Stimulated activated CD8-positive, alpha-beta memory T cell treated with anti-CD3 and anti-CD28 coated beads, Interleukin-15, amount 100 ng/mL, for 48 hours (primary cell): ENCODE measurements at places on chromosomes 4 and X.

DNA sequence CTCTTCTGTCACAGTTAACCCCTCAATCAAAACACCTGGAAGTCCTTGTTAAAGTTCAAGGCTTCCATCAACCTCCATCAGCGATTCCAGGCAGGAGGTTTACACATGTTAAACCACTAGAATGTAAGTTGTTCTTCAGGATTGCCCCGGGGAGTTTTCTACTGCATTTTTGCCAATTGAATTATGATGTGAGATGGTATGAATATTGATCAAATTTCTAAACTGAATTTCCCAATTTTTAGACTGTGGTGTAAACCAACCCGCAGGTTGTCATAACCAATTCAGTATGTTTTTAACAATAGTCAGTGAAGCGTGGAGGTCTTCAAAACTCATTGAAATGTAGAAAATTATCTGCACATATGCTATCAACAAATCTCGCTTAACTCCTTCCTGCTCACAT, 21.2 kb upstream of the TENM3 start:
- no peak for DNase-seq

DNA sequence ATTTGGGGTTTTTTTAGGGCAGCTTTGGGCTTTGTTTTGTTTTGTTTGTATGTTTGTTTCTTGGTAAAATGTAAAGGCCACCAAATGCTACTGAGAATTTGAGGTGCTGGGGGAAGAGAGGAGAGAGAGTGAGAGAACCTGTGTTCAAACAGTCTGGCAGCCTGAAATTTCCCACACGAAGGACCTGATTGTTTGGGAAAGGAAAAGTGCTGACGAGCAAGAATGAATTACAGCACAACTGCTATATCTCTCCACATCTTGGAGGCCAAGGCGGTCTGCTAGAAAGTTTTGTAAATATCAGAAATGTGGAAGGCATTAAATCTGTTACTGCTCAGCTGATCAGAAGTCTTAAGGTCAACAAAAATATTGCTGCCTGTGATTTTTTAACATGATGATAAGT, 170.5 kb downstream of the PALLD start:
- no peak for DNase-seq

DNA sequence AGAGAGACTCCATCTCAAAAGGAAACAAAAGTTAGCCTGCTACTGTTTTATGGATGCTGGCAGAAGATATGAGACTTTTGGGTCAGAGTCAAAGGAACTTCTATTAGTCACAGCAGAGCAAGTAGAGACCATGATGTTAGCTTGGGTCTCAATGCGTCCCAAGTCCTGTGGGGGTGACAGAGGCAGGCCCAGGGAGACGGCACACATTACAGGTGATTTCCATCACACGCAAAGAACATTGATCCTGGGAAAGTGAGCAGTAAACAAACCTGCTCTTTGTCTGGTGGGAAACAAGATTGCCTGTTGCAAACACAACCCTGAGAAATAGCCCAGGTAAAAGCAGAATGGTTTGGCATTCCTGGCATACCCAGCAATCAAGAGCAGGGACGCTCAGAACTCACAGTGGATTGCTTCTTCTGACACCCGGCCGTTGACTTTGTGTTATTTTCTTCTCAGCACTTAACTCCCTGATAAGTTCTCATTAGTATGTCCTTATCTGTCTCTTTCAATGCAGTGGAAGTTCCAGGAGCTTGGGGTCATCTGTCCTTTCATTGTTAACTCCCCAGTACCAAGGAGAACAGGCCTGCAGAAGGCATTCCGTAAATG, 51.2 kb upstream of the LGI2 start:
- no peak for DNase-seq

DNA sequence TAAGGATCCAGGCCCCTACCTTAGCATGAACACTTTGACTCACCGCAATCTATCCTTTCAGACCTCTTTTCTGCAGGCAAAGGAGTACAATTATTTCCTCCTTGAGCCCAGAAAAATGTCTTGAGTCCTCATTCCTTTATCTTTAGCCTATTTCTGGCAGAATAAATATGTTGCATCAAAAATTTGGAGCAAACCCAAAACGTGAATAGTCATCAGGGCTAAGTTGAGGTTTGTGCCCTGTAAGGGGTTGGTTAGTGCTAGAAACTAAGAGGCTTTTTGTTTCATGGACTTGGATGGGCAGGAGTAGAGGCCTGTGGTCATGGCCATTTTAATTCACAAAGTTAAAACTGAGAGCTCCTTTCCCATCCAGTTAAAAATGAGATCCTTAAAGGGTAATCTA, 460.3 kb downstream of the GBA3 start:
- no peak for DNase-seq

DNA sequence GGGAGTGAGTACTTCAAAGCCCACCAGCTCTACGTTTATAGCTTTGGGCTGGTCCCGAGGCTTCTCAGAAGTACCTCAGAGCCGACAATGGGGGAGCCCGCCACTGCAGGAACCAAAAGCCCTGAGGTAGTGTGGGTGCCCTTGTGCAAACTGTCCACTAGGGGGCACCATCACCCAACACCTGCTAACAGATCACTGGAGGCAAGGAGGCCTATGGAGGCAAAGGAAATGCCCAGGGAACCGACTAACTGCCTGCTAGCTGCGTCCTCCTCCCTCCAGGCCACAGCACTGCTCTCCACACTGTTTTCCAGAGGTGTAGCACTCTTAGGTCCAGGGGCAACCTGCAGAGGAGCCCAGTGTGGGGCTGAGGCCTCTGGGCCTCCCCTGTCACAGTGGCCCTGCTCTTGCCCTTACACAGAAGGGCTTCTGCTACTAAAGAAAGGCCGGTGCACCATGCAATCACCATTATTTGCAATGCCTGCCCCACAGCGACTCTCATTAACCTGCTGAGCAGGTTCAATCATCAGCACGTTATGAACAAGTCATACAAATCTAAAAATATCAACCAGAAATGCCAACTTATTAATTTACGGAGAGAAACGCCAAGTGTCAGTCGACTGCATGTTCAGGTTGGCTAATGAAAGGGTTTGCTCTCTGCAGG, 159.1 kb downstream of the NSUN7 start:
- peak; percentile 61 for DNase-seq

DNA sequence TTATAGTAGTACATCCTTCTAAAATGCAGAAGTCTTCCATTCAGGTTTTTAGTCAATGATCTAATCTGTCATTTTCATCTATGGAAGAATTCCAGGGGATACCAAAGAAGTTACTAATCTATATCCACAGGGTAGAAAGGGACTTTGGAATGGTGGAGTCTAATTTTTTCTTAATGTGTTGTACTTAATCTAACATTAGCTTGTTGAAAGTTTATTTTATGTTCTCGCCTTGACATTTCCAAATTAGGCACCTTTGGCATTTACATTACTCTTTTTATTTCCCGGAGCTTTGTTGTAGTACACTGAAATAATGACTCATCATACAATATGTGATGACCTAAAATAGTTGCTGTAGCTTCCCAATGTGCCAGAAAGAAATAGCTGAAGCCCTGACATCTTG, 91.5 kb downstream of the HTR2C start:
- DNase-seq = no peak

DNA sequence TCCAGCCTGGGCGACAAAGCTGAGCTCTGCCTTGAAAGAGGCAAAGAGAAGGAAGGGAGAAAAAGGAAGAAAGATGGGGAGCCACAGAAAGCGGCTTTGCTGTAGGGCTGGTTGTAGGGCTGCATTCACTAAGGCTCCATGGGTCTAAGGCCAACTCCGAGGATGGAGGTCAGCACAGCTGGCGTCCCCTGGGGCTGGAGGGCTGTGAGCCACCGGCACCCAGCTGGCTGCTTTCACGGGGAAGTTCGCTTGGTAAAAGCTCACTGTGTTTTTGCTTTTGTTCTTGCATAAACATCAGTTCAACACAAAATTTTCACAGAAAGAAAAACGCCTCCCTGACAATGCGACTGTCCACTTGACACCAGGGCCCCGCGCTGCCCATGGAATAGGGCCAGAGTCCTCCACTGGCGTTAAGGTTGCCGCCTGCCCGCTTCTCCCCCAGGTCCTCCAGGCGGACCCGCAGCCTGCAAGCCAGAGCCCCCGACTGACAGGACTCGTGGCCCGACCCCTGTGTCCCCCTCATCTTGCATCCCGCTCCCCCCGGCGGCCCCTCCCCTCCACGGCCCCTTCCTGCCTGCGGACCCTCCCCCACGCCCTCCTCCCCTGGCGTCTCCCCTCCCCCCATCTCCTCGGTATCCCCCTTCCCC, 1.1 kb downstream of the RNF212 start:
- DNase-seq = no peak

GRCh38 chr4:125357675-125358074, 42.9 kb downstream of the FAT4 start:
- DNase-seq = no peak

- DNase-seq = no peak
Measured at GRCh38 chr4:186832906-186833305, 109.2 kb upstream of the FAT1 start.

DNA sequence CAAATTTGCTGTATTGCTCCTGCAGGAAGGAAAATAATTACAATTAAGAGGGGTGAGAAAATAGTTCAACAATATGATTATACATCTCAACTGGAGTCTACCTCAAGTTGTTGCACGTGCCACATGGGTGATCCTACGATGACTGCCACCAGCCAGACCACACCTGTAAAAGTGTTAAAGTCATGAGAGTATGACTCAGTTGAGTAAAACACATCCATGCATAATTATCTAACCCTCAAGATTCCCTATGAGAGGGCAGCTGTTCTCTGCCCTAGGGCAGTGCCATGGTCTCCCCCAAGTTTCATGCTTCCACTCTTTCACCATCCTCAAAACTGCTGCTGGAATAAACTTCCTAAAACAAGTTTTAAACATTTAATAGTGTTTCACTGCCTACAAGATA, 44.1 kb downstream of the QRFPR start:
- no peak for DNase-seq

DNA sequence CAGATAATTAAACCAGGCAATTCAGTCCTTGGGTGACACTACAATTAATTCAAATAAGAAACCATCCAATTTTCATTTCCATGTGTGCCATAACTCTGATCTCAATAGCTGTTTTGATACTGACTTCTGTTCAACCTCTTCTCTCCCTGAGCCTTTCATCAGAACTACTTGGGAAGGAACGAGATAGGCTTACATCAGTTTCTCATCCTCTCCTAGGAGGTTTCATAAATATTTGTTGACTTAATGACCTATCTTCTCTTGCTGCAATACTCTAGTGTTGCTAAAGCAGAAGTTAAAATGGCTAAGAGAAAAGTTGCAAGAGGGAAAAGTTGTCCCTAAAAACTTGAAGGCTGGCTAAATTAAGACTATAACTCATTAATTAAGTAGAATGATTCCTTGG, 41.8 kb downstream of the PRKG2 start:
- no peak for DNase-seq

DNA sequence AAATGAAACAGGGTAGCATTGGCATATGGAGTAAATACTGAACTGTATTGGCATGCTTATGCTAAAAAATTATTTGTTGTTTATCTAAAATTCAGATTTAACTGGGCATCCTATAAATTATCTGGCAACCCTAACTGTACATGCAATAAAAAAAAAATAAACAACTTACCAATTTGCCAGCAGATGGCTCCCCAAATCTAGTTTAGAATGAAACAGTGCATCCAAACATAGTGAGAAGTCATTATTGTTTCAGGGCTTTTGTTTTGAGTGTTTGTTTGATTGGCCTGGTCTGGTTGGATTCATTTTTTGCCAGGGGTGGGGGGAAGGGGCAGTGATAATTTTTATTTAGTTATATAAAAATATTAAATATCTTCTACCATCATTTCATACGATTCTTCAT, 12.8 kb upstream of the NSUN7 start:
- no peak for DNase-seq

DNA sequence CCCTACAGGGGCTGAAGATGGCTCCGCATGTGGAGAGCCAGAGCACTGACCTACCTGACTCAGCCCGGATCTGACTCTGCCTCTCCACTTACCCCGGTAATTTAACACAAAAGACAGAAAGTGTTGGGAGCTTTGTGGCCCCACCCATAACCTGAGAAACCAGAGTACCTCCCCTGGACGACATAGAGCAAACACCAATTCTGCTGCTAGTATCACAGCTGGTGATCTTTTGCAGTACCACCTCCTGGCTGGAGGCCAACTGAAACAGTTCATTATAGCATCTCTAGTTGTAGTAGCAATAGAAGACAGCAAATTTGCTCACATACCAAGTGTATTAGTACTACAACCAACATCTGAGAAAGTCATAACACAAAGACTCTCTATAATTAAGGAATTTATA, 443.9 kb downstream of the KLHL4 start:
- no peak for DNase-seq
